Tongue (tissue), 3 donors: ENCODE measurements at places on chromosomes 4 and X. TPM values are rescaled to one million over a fixed set of nuclear protein-coding genes. Genes with fewer than 3 reads are reported as not detected.

DNA sequence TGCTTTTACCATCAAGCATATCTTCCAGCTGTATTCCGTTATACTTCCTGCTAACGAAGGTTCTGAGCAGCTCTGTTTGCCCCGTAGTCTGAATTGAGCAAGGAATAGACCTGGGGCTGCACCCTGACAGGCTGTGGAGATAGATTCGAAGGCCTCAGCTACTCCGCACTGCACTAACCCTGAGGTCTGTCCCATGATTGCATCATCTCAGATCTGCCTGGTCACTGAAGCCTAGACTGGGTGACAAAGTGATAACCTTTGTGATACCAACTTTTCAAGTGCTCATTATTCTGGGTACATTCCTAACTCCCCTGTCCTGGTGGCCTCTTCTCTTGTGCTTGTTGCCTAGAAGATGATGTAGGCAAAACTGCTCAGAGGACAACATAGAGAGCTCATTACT lies 29.9 kb upstream of the PGRMC1 start:
- DNase-seq = no peak

GRCh38 chr4:40388239-40388638 lies 53.1 kb downstream of the CHRNA9 start:
- no peak for DNase-seq

GRCh38 chr4:7132249-7132648 lies 60.1 kb upstream of the SORCS2 start:
- DNase-seq = no peak

DNA sequence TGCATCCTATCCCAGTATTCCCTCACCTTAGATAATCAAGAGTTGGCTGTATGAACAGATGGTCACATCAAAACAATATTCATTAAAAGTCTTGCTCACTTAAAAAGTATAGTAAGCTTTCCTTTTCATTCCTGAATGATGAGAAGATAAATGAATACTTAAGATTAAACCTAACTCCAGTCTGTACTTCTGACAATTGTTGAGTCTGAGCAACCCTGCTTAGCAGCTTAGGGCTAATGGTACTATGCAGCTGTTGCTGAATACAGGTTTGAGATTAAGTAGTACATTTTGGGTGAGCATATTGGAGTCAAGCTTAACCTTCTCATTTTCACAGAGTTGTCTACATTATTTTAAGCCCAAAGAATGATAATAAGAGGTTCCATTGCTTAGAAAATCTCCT lies 121.7 kb upstream of the ETNPPL start:
- no peak for DNase-seq

DNA sequence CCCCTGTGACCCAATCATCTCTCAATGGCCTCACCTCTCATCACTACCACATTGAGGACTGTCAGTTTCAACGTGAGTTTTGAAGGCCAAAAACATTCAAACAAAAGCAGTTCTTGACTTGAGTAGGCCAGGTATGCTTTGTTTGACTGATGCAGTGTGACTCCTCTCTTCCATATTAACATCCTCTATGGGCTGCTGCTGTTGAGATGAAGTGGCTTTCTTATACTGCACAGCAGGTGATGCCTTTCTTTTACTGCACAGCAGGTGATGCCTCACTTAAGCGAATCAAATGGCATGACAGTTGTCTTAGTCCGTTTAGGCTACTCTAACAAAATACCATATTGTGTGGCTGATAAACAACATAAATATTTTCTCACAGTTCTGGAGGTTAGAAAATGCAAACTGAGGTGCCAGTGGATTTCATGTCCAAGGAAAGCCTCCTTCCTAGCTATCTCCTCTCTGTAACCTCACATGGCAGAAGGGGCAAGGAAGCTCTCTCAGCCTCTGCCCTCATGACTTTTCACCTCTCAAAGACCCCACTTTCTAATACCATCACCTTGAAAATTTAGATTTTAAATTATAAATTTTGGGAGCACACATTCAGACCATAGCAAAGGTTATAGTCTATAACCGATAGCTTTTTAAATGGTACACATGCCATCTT lies 2267.9 kb upstream of the AGA start:
- DNase-seq = no peak

GRCh38 chr4:101205916-101206315 lies 141.4 kb downstream of the PPP3CA start:
- DNase-seq = no peak

GRCh38 chrX:54246866-54247265 lies 63.8 kb upstream of the FAM120C start:
- no peak for DNase-seq

GRCh38 chr4:100288161-100288560 lies 97.9 kb upstream of the DDIT4L start:
- no peak for DNase-seq

DNA sequence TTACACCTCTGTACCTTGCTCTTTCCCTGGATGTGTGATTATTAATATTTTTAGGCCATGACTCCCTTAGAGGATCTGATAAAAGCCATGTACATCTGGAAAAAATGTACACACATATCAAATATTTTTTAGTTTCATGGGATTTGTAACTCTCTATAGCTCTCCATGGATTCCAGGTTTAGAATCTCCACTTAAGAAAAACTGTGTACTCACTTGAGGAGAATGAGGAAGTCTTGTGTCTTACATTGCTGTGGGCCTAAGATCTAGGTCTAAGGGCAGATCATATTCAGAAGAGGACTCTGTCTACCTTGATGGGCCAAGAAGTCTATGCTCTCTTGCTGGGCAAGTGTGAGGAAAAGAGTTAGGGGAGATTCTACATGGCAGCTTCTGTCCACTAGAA lies 98.0 kb downstream of the RRAGB start:
- no peak for DNase-seq

DNA sequence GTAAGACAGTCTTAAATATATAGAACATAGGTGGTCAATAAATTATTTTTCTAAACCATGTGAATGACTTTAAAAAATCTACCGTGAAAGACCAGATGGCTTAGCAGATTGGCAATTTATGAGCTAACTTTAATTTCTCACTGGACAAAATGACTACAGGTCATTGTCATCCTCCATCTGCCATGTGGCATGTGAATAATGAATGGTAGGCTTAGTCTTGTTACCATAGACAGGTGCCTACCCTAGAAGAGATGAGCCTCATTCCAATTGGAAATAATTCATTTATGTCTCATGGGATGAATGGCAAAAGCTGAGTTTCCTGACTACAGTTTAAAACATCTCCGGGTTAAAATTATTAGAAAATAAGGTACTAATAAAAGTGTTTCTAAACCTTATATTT lies 1043.3 kb downstream of the FAT4 start:
- DNase-seq = no peak

DNA sequence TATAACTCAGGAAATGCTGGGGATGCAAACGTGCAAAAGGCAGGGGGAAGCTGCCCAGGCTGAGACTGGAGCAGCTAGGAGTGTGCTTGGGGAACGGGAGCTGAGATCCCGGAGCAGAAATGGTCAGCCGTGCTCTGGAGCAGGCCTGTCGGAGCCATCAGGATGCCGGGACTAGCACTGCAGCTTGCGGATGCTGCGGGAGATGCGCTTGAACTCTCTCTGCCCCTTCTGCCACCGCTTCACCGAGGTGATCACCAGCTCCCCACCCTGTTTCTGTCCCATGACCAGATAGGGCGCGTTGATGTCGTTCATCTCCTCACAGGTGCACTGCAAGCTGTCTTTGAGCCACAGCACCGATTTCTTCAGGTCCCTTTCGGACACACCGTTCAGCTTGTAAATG lies 7.6 kb downstream of the SFRP2 start:
- no peak for DNase-seq

DNA sequence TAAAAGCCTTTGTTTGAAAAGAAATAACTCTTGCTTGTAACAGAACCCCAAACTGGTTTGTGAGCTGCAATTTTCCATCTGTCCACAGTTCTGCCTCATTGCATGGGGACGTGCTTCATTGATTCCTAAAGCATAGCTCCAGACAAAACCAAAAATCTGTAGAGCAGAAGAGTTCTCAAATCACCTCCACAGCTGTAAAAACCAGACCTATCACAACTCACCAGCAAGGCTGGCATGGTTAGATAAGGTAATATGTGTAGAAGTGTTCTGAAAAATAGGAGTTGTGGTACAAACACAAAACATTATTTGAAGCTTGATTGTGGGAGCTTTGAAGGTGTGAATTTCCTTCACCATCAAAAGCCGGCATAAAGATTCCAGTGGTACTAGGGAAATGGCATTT lies 12.5 kb upstream of the RAB28 start:
- no peak for DNase-seq

DNA sequence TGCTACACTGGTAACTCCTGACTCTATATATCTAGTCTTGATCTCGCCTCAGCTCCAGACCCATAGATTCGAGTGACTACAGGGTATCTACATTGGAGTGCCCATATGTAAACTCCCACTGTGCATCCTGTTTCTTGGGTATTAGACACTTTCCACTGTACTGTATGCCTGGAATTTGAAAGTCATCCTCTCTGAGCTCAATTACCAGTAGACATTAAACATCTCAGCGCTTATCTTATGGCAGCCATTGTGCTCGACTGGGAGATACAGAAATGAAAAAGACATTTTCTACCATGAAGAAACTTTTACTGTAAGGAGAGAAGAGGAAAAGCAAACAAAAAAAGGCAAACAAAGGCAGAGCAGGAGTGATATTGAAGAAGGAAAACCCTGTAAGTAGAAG lies 151.9 kb upstream of the JADE1 start:
- no peak for DNase-seq

GRCh38 chrX:71439896-71440295 lies 73.7 kb downstream of the TAF1 start:
- no peak for DNase-seq

GRCh38 chr4:123649645-123650391 lies 253.2 kb downstream of the SPRY1 start:
- DNase-seq = peak; percentile 96

GRCh38 chrX:5928224-5928623 lies 300.4 kb downstream of the NLGN4X start:
- DNase-seq = no peak

GRCh38 chr4:78656968-78657445 lies 105.4 kb downstream of the ANXA3 start:
- DNase-seq = no peak

- no peak for DNase-seq
Observed at GRCh38 chr4:39528061-39528465, 824 bp upstream of the UGDH start.

- no peak for DNase-seq
Observed at GRCh38 chr4:10877076-10877475, 192.5 kb upstream of the CLNK start.

DNA sequence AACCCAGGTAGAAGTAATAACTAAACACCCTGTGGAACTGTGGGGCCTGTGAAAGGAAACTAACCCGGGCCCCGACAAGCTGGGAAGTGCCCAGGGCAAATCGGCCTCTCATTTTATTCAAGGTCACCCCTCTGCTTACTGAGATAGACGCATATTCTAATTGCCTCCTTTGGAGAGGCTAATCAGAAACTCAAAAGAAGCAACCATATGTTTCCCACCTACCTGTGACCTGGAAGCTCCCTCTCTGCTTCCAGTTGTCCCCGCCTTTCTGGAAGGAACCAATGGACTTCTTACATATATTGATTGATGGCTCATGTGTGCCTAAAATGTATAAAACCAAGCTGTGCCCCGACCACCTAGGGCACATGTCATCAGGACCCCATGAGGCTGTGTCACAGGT lies 23.1 kb upstream of the DHRSX start:
- DNase-seq = no peak

- DNase-seq = no peak
Observed at GRCh38 chrX:122703762-122704161, 480.3 kb upstream of the GRIA3 start.

DNA sequence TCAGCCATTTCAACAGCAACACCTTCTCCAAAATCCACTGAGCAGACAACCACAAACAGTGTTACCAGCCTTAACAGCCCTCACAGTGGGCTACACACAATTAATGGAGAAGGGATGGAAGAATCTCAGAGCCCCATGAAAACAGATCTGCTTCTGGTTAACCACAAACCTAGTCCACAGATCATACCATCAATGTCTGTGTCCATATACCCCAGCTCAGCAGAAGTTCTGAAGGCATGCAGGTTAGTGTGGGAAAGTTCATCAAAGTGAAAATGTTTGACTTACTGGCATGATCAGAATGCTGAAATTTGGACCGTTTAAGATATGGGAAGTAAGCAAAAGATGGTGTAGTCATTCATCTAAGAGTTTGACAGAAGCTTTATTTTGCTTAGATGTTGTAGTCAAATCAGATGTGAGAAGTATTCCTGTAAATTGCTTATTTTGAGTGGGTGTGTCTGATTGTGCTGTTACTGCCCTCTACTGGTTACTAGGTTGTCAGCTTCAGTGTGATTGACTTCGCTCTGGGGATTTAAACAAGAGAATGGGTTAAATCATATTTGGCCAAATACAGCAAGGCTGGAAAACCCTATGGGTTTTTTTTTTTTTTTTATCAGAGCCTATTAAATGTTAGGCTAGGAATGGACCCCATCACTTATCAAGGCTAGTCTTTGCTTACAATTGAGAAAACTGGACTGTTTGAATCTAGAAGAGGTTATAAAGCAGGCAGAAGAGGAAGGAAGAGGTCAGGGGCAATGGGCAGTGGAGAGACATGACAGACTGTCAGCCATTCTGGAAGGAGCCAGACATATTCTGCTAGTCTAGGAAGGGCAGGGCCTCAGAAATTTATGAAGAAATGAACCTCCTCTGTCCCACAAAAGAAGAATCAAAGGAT lies 130.3 kb downstream of the DIPK2B start:
- peak; percentile 43 for DNase-seq

DNA sequence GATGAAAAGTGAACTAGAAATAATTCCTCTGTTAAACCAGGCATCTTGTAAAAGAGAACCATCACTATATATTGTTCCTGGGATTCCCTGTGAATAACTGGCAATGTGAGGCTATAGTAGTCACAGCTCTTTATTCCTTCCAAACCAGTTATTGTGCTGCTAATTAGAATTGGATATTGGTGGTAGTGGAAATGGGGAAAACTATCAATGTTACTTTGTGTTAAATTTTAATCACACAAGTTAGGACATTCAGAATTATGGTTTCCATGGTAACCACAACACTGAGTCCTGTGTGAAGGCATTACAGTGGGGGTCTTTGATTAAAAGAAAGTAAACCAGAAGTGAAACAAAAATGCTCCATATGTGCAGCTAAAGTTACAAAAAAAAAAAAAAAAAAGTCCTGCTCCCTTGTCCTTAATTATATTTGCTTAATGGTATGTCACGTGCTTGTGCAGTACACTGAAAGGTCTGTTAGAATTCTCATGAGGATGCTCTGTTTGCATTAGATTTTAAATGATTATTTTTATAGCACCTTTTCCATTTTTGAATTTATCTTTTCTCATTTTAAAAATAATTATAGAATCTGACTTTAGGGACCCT lies 200.4 kb downstream of the ADGRL3 start:
- peak; percentile 41 for DNase-seq

- DNase-seq = no peak
Observed at GRCh38 chr4:12689457-12689856, 794.7 kb downstream of the RAB28 start.

Gene TRIM2
- total RNA-seq = 56.7 TPM

Gene ERAS
- not detected for total RNA-seq

Gene LONRF3
- 9.5 TPM for total RNA-seq

Gene ABCE1
- 115 TPM for total RNA-seq

Gene SFRP2
- total RNA-seq = 111 TPM

Gene FAM199X
- 25.4 TPM for total RNA-seq

Gene KIAA1210
- total RNA-seq = 0.10 TPM

Gene LANCL3
- 0.51 TPM for total RNA-seq

Gene SLC6A14
- total RNA-seq = 3.2 TPM

Gene IL15
- total RNA-seq = 9.1 TPM

Gene DMRTC1
- total RNA-seq = 0.62 TPM

Gene UGT2A1
- not detected for total RNA-seq

Gene THOC2
- 125 TPM for total RNA-seq

Gene TEC
- total RNA-seq = 3.2 TPM
